Activated CD4-positive, alpha-beta T cell treated with anti-CD3 and anti-CD28 coated beads, Interleukin-2, amount 50 U/mL, for 48 hours (primary cell): ENCODE measurements at places on chromosomes 3 and 15.

GRCh38 chr3:66665021-66665695 lies 164.3 kb upstream of the LRIG1 start:
- no peak for DNase-seq

- no peak for DNase-seq
Observed at GRCh38 chr3:194404365-194405140, 5.5 kb upstream of the GP5 start.

DNA sequence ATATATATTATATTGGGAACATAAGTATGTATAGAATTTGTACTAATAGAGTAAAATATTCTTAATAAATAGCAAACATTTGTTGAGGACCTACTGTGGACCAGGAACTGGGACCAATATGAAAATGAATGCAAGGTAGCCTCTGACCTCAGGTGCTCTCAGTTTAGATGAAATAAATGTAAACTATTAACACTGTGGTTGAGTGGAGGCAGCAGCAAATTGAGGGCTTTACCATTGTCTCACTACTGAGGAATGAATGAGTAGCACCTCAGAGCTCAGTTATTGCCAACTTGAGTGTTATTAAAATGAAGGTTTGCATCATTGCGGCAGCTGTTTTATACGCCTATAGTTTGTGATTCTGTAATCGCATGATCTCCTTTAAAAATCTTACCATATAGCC lies 90.9 kb upstream of the CGNL1 start:
- DNase-seq = no peak

GRCh38 chr15:100211855-100212850 lies 129.6 kb downstream of the ADAMTS17 start:
- no peak for DNase-seq

DNA sequence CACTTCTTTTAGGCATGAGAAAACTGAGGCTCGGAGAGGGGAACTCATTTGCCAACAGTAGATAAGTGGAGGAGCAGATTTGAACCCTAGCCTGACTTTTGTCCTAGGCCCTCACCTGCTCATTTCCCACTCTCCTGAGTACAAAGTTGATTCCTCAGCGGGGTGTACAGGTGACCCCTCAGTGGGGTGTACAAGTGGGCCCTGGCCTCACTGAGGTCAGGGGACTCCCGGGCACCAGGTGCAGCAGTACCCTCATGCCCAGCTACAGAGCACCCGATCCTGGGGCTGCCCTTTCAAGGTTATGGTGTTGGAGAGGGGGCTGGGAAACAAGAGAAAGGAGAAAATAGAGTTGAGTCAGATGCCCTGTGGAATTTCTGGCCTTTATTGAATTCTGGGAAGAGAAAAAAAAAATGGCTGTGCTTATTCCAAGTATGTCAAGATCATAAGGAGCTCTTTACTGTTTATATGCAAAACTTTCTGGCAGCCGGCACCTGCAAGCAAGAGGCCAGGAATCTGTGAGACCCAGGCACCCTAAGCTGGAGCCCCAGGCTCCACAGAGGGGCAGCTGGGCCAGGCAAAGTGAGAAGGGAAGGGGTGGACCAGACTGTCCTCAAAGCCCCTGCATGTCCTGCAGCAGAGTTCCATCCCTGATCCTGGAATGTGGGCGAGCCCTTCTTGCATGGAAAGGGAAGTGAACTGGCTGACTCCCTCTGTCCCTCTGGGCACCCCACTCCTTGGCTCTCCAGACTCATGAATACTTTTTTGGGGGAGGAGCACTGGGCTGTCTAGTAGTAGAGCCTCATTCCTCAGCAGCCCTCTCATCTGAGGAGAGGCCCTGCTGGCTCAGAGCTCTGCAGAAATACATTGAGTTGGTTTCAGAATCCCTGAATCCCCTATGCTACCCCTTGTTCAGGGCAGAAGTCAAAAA lies 43.1 kb downstream of the AMOTL2 start:
- DNase-seq = no peak

- no peak for DNase-seq
Observed at GRCh38 chr3:193906849-193907410, 229.0 kb upstream of the HES1 start.

- no peak for DNase-seq
Observed at GRCh38 chr15:98555173-98555515, 93.2 kb upstream of the IGF1R start.

- no peak for DNase-seq
Observed at GRCh38 chr3:138460536-138461205, 26.3 kb downstream of the ESYT3 start.

- no peak for DNase-seq
Observed at GRCh38 chr3:114083112-114083511, 26.6 kb downstream of the QTRT2 start.

GRCh38 chr3:17901893-17902292 lies 159.5 kb upstream of the TBC1D5 start:
- no peak for DNase-seq

DNA sequence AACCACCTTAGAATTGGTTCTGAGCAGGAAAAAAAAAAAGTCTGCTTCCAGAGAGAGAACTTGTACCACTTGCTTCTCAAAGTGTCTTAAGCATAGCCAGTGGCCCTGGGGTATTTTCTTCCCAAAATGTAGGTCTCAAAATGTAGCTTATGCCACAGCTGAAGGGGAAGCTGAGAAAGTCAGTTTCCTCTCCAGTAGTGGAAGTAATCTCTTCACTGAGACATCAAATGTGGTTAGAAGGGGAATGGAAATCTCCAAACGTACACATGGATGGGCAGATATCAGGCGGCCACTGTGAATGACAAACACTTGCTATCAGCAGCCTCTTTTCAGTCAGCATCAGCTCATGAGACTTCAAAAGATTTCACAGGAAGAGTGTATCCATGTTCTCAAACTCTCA lies 841.2 kb downstream of the TUSC7 start:
- DNase-seq = no peak

DNA sequence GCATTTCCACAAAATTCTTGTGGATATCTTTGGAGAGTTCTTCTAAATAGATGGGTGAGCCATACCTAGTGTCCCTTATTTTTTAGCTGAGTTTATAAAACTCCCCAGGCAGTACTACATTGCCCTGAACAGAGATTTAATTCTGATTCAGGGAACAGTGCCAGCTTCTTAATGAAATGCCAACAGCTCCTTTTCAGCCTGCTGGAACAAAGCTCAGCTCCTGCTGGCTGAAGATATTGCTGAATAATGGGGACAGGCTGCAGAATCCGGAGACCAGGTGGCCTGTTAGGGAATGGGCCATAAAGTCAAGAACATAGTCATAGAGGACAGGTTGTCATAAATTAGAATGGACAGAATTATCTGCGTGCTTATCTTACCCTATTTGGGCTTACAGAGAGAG lies 8.9 kb downstream of the HGD start:
- DNase-seq = no peak

GRCh38 chr3:31322460-31322859 lies 210.3 kb upstream of the STT3B start:
- no peak for DNase-seq

GRCh38 chr3:183265157-183265642 lies 12.1 kb downstream of the B3GNT5 start:
- no peak for DNase-seq

- no peak for DNase-seq
Observed at GRCh38 chr3:88336894-88337293, 187.1 kb downstream of the C3orf38 start.

DNA sequence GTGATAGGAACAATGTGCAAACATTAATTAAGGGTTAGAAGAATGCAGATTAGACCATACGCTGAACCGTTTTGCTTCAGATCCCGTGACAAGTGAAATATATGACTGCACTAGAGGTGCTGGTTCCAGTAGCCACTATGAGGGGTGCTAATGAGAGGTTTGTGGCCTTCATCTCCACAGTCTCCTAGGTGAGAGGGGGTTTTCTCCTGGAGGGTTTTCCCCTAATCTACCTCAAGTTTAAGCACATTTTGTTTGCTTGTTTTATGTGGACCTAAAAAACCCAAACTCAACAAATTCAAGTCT lies 13.7 kb upstream of the SHF start:
- no peak for DNase-seq

DNA sequence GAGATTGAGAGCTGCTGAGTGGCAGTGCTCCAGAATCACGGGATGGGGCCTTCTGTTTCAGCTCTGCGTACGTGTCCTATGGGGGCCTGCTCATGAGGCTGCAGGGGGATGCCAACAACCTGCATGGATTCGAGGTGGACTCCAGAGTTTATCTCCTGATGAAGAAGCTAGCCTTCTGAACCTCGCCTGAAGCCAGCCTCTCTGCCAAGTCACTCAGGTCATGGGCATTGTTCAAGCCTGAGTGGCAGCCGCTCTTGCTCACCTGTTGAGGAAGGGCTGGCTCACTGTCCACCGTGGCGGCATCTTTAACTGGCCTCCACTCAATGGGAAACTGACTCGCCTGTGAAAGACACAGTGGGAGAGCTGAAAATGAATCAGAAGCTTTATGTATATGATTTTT lies 6.6 kb downstream of the POLR2H start:
- no peak for DNase-seq

DNA sequence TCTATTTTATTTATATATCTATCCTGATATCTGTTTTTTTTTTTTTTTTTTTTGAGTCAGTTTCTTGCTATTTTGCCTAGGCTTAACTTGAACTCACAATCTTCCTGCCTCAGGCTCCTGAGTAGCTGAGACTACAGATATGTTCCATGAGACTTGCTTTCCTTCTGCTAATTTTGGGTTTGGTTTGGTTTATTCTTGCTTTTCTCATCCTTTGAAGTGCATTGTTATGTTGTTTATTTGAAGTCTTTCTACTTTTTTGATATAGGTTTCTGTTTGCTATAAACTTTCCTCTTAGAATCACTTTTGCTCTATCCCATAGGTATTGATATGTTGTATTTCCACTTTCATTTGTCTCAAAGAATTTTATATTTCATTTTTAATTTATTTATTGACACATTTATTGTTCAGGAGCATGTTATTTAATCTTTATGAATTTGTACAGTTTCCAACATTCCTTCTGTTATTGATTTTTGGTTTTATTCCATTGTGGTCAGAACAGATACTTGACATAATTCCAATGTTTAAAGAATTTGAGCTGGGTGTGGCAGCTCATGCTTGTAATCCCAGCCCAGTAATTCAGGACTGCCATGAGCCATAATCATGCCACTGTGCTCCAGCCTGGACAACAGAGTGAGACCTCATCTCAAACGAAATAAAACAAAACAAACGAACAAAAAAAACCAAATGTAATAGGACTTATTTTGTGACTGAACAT lies 62.3 kb upstream of the PLSCR4 start:
- DNase-seq = no peak

DNA sequence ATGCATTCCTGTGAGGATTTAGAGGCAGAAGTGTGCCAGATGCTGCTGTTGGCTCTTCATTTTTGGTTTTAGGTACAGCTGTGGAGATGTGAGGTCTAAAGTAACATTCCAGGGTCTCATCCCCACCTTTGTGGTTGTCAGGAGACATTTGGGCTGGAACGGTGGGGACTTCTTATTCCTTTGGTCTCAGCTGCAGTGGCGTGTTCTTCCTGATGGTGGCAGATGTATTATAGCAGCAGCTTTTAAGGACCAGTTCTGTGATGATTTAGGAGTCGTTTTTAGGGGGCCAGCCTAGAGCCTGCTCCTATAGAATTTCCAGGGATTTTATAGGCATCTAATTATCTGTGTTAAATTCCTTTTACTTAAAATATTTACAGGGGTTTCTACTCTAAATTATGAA lies 221.0 kb upstream of the EOMES start:
- no peak for DNase-seq

DNA sequence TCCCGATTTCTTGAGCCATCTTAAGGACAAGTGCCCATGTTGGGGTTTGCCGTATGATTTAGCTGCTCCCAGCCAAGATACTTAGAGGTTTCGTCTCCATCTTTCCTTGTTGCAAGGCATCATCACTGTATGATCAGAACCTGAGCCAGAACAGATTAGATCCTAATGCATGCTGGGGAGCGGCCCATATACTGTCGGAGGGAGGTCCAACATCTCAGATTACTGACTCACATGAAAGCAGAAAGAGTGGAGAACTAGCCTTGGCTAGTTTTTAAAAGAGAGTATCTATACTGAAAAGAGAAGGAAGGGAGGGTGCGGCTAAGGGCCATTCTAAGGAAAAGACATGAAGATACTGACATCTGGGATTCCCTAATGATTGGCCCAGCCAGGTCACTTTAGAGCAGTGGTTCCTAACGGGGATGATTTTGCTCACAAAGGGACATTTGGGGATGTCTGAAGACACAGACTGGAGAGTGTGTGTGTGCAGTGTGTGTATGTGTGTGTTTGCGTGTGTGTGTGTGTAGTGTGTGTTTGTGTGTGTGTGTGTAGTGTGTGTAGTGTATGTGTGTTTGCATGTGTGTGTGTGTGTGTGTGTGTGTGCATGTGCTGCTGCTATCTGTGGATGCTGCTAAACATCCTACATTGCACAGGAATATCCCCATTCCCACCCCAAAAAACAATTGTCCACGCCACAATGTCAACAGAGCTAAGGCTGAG lies 12.3 kb upstream of the LYSMD4 start:
- DNase-seq = no peak

GRCh38 chr15:67199391-67199790 lies 55.1 kb downstream of the AAGAB start:
- no peak for DNase-seq

DNA sequence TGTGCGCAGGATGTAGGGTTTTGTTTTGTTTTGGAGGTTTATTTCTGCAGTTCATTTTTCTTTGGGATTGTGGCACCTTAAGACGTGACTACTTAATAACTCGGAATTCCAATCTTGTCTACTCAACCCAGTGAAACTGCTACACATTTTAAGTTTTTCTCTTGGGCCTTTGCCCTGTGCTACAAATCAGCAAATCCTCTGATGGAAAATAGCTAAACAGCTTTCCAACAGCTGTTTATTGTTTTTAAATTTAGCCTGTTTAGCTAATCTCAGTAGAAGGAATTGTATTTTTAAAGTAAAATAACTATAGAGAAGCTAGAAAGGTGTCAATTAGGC lies 48.4 kb downstream of the OPA1 start:
- no peak for DNase-seq

GRCh38 chr3:30933478-30934207 lies 39.2 kb upstream of the GADL1 start:
- no peak for DNase-seq

- DNase-seq = no peak
Observed at GRCh38 chr3:106673926-106674569, 703.2 kb upstream of the CCDC54 start.

GRCh38 chr15:98000249-98001203 lies 40.0 kb downstream of the ARRDC4 start:
- DNase-seq = no peak

GRCh38 chr3:126353694-126354321 lies 3.4 kb downstream of the KLF15 start:
- no peak for DNase-seq

GRCh38 chr15:43977072-43977884 lies 150.5 kb downstream of the WDR76 start:
- peak; percentile 59 for DNase-seq
